Gastrocnemius medialis (tissue), 4 donors: ENCODE measurements at places on chromosomes 1 and 21. TPM values are rescaled to one million over a fixed set of nuclear protein-coding genes. Genes with fewer than 3 reads are reported as not detected.

- DNase-seq, result no peak
Observed at GRCh38 chr1:180000575-180000974, 46.0 kb downstream of the CEP350 start.

DNA sequence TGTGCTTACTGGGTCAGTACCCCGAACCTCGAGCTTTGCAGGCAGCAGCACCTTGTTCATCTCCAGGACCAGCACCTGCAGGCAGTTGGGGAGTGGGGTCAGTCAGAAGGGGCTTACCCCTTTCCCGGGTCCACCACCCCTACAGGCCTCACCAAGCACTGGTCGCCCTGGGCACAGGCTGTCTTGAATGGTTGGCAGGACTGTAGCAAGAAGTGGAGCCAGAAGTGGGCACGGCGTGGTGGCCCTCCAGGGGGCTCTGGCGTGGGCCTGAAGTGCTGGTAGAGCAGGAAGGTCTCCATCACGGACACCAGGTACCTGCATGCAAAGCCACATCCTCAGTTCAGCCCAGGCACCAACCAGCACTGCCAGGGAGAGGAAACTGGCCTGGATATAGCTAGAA lies 5.2 kb downstream of the MAP3K6 start:
- no peak for DNase-seq

GRCh38 chr1:172820475-172821158 lies 161.7 kb downstream of the FASLG start:
- no peak for DNase-seq

PLEKHN1 gene
- total RNA-seq, result not detected

DNA sequence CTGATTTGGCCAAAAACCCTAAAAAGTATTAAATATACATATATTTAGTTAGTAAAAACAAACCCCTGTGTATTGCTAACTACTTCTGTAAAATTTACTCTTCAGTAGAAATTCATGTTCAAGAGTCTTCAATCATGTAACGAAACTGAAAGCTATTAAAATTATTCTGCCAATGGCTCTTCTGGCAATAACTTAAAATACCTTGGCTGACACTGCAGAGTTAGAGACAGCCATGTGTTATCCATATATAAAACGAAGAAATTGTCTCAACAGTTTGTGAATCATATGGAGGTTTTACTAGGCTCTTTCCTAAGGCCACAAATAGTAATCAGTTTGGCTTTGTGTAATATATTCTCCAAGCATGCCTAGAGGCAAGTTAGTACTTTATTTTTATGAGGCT lies 357.2 kb downstream of the COL11A1 start:
- no peak for DNase-seq

LRRIQ3 gene
- total RNA-seq, result 0.52 TPM

GRCh38 chr1:39086865-39087409 lies 60.8 kb downstream of the NDUFS5 start:
- peak; percentile 29 for DNase-seq

GRCh38 chr21:32186804-32187203 lies 92.0 kb downstream of the MIS18A start:
- DNase-seq, result no peak

CA14 gene
- 0.31 TPM for total RNA-seq

ABCA4 gene
- not detected for total RNA-seq

GRCh38 chr1:66402194-66402593 lies 131.8 kb upstream of the SGIP1 start:
- DNase-seq, result peak; percentile 80

KRTAP19-3 gene
- total RNA-seq, result 5.0 TPM
